NCI-H1417 (cell line): ENCODE measurements at places on chromosomes 3 and 15.
A peak's percentile ranks its signal among the peaks of the same experiment; 100 is the strongest.

GRCh38 chr3:50418850-50419249 lies 59.5 kb upstream of the TMEM115 start:
- DNase-seq: no peak

DNA sequence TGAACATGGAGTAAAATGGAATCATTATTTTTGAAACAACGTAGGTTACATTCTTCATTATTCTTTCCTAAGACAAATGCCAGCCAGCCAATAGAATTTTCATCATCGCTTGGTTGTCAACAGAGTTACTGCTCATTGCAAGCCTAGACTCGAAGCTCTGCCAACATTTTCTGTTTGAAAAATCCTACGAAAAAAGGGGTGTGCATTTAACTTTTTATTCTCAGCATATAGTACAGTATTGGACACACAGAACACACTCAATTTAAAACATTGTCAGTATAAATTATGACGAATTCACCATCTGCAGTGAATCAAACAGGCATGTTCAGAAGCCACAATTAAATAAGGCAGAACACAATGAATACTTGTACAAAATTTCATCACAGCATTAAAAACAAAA lies 232.1 kb downstream of the NR1D2 start:
- DNase-seq: no peak

- DNase-seq: no peak
Measured at GRCh38 chr3:170754311-170754693, 115.7 kb downstream of the RPL22L1 start.

DNA sequence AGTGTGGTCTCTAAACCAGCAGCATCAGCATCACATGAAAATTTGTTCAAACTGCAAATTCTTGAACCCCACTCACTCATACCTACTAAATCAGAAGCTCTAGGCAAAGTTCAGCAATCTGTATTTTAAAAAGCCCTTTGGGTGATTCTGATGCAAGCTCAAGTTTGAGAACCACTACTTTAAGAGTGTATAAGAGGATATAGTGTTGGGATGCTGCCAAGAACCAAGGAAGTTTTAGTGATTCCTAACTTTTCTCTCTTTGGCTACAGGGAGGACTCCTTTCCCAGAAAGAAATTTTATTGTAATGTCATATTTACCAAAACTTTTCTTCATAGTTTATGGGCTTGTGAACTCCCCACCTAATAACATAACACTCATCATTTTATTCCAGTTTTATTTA lies 422.2 kb downstream of the TBC1D5 start:
- DNase-seq: no peak

- DNase-seq: no peak
Measured at GRCh38 chr3:55765398-55765797, 278.3 kb upstream of the WNT5A start.

GRCh38 chr3:74067296-74067695 lies 442.6 kb upstream of the PDZRN3 start:
- DNase-seq: peak; percentile 43

DNA sequence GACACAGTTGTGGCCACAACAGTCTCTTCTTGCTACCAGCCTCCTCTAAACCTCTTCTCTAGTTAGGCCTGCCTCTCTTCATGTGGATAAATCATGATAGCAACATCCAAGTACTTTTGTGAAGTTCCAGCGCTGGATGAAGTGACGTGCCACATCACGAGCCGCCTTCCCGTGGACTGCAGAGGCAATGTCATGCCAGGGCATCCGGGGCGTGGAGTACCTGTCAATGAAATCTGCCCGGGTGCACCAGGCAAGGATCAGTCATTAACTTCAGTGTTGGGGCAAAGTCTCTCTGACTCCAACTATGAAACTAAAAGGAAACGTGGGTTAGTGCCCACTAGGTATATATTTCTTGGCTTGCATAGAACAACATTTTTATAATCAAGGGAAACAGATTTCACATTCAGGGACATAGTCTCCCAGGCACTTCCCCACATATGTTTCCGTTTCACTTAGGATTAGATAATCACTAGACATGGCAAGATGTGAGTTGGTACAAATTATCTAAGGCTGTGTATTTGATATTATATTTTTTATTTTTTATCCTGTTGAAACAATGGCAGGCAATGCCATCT lies 133.6 kb downstream of the PLD1 start:
- no peak for DNase-seq

DNA sequence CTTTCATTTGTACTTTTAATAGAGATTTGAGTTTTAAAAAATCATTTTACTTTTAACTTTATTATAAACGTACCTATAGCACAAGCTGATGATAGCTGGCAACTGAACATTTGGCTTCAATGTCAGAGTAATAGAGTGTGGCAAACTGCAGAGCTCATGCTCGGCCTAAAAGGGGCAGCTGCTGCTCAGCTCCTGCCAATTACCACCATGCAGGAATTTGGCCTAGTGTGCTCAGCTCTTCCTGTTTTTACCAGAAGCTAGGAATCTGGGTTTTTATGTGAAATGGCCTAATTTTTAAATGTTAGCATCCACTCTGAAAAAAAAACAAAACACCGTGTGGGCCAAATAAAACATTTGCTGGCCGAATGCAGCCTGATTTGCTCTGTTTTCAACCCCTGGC lies 1.8 kb downstream of the IFT122 start:
- DNase-seq: no peak

- no peak for DNase-seq
Measured at GRCh38 chr3:61078048-61078752, 173.1 kb downstream of the FHIT start.
